ENCODE measurements at places on chromosomes 1 and 21.

DNA sequence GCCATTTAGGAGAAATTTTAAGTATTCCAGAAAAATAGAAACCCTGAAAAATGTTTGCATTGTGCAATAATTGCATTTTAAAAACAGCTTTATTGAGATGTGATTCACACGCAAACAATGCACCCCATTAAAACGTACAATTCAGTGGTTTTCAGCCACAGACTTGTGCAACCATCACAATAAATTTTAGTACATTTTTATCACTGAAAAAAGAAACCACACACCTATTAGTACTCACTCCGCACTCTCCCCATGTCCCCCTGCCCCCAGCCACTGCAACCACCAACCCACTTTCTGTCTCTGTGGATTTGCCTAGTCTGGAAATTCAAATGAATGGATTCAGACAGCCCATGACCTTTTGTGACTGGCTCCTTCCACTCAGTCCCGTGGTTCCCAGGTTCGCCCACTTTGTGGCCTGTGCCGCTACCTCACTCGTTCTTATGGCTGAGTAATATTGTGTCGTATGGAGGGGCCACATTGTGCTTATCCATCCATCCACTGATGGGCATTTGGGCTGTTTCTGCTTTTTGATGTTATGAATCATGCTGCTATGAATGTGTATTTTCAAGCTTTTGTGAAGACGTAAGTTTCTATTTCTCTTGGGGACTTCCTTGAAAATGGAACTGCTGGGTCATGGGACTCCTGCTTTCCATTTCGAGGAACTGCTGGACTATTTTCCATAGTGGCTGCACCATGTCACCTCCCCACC, 147.7 kb upstream of the ARHGEF16 start:
- no peak for DNase-seq

DNA sequence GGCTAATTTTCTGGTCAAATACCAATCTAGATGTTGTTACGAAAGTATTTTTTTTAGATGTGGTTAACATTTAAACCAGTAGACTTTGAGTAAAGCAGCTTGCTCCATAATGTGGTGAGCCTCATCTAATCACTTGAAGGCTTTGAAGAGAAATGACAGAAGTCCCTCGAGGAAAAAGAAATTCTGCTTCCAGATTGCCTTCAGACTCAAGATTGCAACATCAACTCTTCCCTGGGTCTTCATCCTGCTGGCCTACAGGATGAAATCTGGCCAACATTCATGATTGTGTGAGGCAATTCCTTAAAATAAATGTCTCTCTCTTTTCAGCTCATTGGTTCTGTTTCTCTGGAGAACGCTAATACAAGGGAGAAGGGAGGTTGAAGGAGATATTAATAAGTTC, 32.5 kb upstream of the SSX2IP start:
- DNase-seq: no peak

GRCh38 chr1:244405856-244406255, 45.9 kb downstream of the ADSS2 start:
- no peak for DNase-seq

- DNase-seq: no peak
These were observed 652.9 kb upstream of the USP24 start for GRCh38 chr1:55868026-55868425.

DNA sequence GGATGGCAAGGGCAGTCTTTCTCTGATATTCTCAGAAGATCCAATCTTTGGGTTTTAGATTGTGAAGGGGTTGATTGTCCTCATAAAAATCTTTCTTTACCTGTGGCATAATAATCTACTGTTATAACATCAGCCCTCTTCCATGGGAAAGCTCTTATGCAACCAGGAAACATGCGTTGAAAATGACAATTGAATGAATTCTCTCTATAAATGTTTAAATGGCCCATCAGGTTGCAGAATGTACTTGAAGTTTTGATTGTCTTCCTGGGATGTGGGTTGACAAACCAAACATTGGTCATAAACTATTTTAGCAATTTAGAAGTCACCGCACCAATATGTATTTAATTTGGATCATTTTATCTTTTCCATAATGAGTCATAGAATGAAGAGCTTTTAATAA, 31.7 kb upstream of the ITLN1 start:
- DNase-seq: no peak

- no peak for DNase-seq
These were observed 58.3 kb upstream of the ARTN start for GRCh38 chr1:43875331-43875730.

GRCh38 chr1:239255628-239256160, 130.7 kb upstream of the CHRM3 start:
- no peak for DNase-seq

GRCh38 chr1:65090406-65090805, 57.6 kb upstream of the AK4 start:
- no peak for DNase-seq

DNA sequence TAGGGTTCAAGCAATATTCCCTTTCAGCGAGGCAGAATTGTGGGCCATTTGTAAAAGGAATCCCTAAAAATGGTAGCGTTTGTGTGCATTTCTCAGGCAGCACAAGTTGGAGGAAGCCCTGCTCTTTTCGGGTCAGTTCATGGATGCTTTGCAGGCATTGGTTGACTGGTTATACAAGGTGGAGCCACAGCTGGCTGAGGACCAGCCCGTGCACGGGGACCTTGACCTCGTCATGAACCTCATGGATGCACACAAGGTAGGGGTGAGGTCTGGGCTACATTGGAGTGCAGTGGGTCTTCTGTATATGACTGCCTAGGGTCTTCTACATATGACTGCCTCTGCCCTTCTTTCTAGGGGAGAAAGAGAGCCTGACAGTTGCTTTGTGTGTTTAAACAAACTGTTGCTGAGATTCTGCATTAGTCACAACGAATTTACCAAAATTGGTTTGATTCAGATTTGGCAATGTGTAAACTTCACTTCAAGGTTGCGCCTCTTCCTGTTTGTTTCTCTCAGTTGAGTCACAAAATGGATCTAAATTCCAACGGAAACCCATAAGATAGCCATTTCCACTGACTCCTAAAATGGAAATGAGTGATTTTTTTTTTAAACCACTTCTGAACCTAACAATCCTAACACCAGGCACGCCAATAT, 40.4 kb upstream of the BMP8A start:
- no peak for DNase-seq

- DNase-seq: no peak
These were observed 46.8 kb upstream of the PPM1J start for GRCh38 chr1:112761714-112762480.

DNA sequence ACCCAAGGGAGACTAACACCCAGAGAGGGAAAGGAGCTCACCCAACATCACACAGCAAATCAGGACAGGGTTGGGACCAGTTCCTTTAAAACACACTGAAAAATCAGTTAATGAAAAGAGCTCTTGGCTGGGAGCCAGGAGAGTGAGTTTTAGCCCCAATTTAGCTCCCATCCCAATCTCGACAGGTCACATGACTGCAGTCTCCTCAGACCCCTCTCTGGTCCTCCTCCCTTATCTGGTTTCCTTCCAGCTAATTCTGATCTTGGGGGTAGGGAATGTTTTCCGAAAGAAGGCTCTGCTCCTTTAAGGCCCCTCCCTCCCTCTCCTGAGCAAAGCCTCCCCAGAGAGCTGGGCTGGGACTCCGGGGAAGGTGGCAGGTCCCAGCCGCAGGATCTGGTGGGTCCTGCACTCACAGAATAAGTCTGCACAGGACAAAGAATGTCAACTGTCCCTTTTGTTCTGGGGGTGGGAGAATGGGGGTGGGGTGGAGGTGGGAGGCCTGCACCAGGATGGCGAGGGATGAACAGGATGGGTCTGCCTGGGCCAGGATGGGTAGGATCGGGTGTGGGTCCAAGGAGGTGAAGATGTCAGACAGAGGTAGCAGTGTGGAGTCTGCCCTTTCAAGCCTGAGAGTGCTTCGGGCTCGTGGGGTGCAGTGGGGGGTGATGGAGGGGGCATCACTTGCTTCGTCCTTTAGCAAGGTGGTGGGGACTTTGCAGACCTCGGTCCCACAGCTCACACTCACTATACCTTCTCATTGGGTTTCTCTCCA, 57.3 kb upstream of the SSBP3 start:
- DNase-seq: no peak

GRCh38 chr21:37168666-37169065, 95.6 kb downstream of the TTC3 start:
- DNase-seq: no peak

- DNase-seq: no peak
These were observed 93.9 kb downstream of the DAB1 start for GRCh38 chr1:57329937-57330336.

- no peak for DNase-seq
These were observed 62.5 kb downstream of the NDUFS5 start for GRCh38 chr1:39088658-39089057.

DNA sequence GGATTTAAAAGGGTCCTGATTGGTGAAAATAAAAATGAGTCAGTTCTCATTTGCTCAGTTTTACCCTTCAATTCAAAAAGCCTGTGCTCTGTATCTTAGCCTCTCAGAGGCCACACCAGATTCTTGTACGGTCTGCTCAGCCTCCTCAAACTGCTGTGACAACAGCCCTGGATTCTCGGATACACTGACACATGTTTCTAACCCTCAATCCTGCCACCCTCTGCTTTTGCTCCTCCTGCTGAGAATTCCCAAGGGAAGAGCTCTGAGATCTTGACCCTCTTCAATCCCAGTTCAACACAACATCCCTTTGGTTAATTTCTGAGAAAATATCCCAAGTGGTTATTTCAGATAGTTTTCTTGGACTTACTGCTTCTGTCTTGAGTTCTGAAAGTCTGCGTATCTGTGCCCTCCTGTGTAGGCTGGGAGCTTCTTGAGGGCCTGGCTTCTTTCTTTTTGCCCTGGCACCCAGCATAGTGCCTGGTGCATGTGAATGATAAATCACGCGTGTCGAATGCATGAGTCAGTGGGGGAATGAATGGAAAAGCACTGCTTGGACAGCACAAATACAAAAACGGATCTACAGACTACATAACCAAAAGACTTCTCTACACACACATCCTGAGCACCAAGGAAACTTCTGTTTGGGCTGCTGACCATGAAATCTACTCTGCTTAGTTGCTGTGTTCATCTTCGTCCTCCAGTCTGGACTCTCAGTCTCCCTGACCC, 24.5 kb downstream of the IRF2BP2 start:
- no peak for DNase-seq

DNA sequence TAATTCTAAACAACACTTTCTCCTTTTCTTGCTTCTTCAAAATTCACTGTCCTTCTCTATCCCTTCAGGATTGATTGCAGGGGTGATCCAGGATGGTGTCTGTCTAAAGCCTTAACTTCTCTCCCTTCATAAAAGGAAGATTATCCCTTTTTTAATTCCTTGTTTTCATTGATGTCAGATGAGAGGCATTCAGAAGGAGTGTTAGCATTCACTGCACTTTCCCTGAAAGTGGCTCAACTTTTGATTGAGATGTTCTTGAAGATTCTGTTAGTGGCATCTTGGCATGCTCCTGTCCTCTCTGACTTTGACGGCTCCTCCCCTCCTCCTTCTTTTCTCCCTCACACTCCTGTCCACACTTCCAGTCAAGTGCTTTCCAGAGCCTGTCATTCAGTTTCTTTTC, 71.6 kb downstream of the ST6GALNAC3 start:
- DNase-seq: no peak

- DNase-seq: no peak
These were observed 168.5 kb upstream of the PLD5 start for GRCh38 chr1:242692988-242693387.

GRCh38 chr1:2330519-2331199, 60.7 kb downstream of the MORN1 start:
- DNase-seq: no peak

DNA sequence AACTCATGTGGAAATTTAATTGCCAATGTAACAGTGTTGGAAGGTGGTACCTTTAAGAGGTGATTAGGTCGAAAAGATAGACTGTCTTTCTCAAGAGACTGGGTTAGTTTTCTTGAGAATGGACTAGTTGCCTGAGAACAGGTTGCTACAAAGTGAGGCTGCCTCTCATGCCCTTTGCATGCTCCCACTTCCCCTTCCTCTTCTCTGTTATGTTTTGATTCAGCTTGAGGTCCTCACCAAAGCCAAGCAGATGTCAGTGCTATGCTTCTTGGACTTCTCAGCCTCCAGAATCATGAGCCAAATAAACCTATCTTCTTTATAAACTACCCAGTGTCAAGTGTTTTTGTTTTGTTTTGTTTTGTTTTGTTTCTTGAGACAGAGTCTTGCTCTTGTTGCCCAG, 187.0 kb upstream of the RUNX1 start:
- DNase-seq: no peak

GRCh38 chr1:58573138-58573537, 3.9 kb downstream of the TACSTD2 start:
- DNase-seq: no peak

- no peak for DNase-seq
These were observed at the start of gene FGR for GRCh38 chr1:27634985-27635367. Gene FGR, minus strand, starts transcription at chr1:27635185. Its CDS starts 11,269 bp downstream, at chr1:27623916.

GRCh38 chr1:87508247-87508787, 179.6 kb downstream of the LMO4 start:
- DNase-seq: no peak

- DNase-seq: peak; percentile 45
These were observed 12.3 kb upstream of the GJA8 start for GRCh38 chr1:147890177-147890790.

DNA sequence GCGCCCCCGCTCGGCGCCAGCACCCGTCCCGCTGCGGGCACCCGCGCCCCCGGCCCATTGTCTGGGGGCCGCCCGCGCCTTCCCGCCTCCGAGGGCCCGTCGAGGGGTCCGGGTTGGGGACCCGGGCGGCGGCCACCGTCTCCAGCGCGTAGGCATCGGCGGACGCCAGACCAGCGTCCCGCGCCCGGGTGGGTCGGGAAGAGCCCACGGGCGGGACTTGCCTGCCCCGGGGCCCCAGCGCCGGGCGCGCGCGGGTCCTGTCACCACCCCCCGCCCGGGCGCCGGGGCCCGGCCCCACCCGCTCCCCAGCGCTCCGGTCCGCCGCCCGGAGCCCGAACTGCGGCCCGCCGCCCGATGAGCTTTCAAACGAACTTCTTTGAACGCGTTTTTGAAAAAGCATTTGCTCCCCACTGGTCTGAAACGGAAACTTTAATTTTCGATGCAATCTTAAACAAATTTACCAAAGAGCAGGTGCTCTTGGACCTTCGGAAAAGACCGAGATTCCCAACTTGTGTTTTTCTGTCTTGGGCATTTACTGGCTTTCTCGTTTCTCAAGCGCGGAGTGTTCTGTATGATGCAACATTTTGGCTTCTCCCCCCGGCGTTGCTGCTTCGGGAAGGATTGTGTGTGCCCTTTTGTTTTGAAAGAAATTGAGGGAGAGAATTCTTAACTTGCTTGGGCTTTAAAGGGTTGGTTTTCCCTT, 615 bp downstream of the CLIC4 start:
- no peak for DNase-seq

GRCh38 chr1:150995460-150995859, 11.2 kb downstream of the MINDY1 start:
- no peak for DNase-seq

GRCh38 chr1:70842562-70842961, 205.1 kb downstream of the PTGER3 start:
- no peak for DNase-seq

Measured in activated T-cell treated with anti-CD3 and anti-CD28 coated beads, Interleukin-2, amount 50 U/mL, for 4 hours (primary cell).